ENCODE measurements at places on chromosomes 11 and 22. TPM values are rescaled to one million over a fixed set of nuclear protein-coding genes. Genes with fewer than 3 reads are reported as not detected.

The OR5B21 gene
- total RNA-seq, result not detected

The OR52A1 gene
- not detected for total RNA-seq

The PNPLA3 gene
- total RNA-seq, result 17.2 TPM

The IGF2 gene
- 14.0 TPM for total RNA-seq

The MS4A6A gene
- 0.98 TPM for total RNA-seq

The SLC22A9 gene
- under 0.01 TPM for total RNA-seq

The NPAS4 gene
- total RNA-seq, result 10.1 TPM

The SLC17A6 gene
- total RNA-seq, result 6.1 TPM

The FBXO3 gene
- total RNA-seq, result 63.2 TPM

The TRIM49 gene
- total RNA-seq, result not detected

The SMC1B gene
- not detected for total RNA-seq

The RCN1 gene
- 24.3 TPM for total RNA-seq

Measured in temporal lobe (tissue), 4 donors.